ENCODE measurements at places on chromosomes 4 and X.

DNA sequence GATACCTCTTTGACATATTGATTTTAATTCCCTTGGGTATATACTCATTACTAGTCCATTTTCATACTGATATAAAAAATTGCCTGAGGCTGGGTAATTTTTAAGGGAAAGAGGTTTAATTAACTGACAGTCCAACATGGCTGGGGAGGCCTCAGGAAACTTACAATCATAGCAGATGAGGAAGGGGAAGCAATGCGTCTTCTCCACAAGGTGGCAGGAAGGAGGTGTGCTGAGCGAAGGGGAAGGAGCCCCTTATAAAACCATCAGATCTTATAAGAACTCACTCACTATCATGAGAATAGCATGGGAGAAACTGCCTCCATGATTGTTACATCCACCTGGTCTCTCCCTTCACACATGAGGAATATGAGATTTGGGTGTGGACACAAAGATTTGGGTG is 42.4 kb downstream of the MSX1 start:
- no peak for DNase-seq

DNA sequence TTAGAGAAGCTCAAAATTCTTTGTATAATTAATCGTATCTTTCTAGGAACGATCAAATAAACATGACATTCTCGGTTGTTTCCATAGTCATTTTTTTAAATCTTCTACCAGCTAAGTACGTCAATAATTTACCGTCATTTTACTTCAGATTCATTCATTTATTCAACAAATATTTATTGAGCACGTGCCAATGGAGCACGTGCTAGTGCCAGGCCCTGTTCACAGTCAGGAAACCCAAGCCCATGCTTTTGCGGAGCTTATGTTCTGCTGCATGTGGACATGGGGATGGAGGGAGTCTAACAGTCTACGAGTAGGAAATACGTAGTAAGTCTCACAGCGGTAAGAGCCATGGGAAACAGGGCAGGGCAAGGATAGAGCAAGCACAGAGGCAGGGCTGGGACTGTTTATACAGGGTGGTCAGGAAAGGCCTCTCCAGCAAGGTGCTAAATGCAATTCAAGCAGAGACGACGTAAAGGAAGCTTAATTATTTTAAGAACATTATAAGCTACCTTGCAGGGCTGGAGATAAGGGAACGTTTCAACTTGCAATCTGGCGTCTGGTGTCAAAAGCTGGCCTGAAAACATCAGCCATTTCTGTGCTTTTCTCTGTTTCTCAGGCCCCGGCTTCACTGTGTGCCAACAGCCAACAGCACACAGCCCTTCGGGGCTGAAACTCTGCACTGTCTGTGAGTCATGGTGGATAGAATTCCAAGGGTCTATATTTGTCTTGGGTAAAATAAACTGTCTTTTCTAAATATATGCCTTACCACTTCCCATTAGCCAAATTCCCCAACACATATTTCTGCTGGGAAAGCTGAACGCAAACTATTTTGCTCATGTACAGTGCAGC is 517.1 kb upstream of the ZFP42 start:
- no peak for DNase-seq

- no peak for DNase-seq
Measured at GRCh38 chr4:86990510-86990909, 55.7 kb downstream of the AFF1 start.

- DNase-seq: no peak
Measured at GRCh38 chr4:54840992-54841768, 183.4 kb downstream of the KIT start.

DNA sequence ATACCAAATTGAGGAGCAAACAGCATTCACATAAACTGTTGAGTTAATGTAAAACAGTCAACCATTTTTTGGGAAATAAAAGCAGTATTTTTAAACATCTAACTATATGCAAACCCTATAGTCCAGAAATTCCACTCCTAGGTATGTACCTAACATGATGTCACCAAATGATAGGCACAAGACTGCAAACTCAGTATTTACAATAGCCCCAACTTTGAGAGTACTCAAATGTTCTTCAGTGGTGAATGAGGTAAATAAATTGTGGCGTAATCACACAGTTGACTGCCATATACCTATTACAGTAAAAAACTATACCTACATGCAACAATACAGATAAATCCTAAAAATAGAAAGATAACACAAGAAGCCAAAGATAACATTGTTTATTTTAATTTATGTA is 1243.8 kb upstream of the ADGRL3 start:
- DNase-seq: no peak
